ENCODE measurements at places on chromosomes 1 and 21.
A peak's percentile ranks its signal among the peaks of the same experiment; 100 is the strongest.

DNA sequence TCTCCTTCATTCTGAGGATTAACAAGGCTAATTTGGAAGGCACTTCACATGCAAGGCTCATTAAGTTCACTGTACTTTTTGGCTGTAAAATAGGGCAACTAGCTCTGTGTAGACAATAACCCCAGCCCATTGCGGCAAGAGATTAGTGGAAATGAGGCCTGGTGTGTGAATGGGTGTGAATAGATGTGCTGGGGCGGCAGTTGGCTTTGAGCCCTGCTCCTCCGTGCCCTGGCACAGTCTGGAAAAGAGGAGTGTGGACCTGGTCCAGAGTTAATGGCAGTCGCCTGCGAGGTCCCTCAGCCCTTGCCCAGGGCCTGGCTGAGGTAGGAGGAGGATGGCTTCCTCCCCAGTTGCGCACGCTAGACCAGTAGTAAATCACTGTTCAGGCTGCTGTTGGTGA is 4.8 kb downstream of the KISS1 start:
- no peaks in the 10 kb centered on the region for H3K4me1 ChIP-seq
- H3K36me3 ChIP-seq, result no peaks in the 10 kb centered on the region
- peaks cover 60% of the 10 kb centered on the region for H3K27me3 ChIP-seq

GRCh38 chr1:115718011-115718754 is 50.3 kb downstream of the CASQ2 start:
- DNase-seq, result no peak
- H3K4me1 ChIP-seq, result no peaks in the 10 kb centered on the region
- H3K27ac ChIP-seq, result no peak overlapping the region
- no peak overlapping the region for H3K4me3 ChIP-seq

GRCh38 chr1:92922356-92923035 is 38.8 kb downstream of the DIPK1A start:
- no peak overlapping the region for H3K27ac ChIP-seq
- no peaks in the 10 kb centered on the region for H3K4me1 ChIP-seq
- no peak for DNase-seq
- no peaks in the 10 kb centered on the region for H3K27me3 ChIP-seq
- no peaks in the 10 kb centered on the region for H3K36me3 ChIP-seq
- H3K4me3 ChIP-seq, result no peak overlapping the region

DNA sequence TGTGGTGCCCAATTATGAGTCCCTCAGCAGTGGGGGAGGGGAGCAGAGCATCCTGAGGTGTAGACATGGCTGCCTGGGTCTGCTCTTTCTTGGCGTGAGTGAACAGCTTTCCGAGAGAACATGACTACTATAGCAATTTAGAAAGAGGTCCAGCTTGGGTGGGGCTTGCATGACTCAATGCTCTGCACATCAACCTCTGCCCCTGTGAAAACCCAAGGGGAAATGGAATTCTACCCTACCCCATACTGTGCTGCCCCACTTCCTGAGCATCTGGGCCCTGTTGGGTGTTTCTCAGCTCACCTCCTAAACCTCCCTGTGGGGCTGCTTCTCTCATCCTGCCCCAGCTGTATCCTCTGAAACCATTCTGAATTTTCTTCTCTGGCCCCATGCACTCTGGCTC is 8.2 kb upstream of the AZIN2 start:
- H3K36me3 ChIP-seq, result no peaks in the 10 kb centered on the region
- DNase-seq, result no peak
- no peak overlapping the region for H3K4me3 ChIP-seq
- H3K4me1 ChIP-seq, result no peaks in the 10 kb centered on the region
- H3K27me3 ChIP-seq, result no peaks in the 10 kb centered on the region
- H3K27ac ChIP-seq, result no peak overlapping the region

DNA sequence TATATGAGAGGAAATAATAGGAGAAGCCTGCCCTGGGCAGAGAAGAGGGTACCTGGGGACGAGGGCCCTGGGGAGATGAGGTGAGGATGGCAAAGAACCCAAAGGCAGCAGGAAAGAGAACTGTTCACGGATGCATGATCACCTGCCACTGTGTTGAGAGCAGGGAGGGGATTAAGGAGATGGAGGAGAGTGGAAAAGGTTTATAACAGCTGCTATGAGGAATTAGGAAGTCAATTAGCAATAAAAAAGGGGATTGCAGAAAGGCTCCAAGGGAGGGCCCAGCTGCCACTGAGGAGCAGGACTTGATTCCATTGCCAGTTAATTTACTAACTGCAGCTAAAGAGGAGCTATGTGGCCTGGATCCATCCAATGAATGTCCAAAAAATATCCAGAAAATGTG is 61.1 kb downstream of the GFI1 start:
- no peaks in the 10 kb centered on the region for H3K36me3 ChIP-seq
- H3K27ac ChIP-seq, result no peak overlapping the region
- no peaks in the 10 kb centered on the region for H3K27me3 ChIP-seq
- no peak overlapping the region for H3K4me3 ChIP-seq
- DNase-seq, result no peak

DNA sequence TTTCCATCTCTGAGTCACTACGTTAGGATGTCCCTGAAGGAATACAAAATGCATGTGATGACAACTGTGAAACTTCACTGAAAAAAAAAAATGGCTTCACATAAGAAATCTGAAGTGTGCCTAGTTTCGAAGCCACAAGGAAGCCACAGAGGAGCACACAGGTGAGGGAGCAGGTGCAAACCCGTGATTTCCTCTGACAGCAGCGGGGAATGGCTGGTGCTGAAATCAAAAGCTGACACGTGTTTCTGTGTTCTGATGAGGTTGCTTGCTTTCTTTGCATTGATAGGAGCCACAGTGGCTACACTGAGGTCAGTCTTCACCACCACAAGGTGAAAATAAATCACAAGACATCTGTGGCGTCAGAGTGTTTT is 105.7 kb upstream of the TLR5 start:
- H3K27ac ChIP-seq, result peak overlapping the region; percentile 82
- H3K4me1 ChIP-seq, result peaks cover 25% of the 10 kb centered on the region
- peaks cover 14% of the 10 kb centered on the region for H3K27me3 ChIP-seq

DNA sequence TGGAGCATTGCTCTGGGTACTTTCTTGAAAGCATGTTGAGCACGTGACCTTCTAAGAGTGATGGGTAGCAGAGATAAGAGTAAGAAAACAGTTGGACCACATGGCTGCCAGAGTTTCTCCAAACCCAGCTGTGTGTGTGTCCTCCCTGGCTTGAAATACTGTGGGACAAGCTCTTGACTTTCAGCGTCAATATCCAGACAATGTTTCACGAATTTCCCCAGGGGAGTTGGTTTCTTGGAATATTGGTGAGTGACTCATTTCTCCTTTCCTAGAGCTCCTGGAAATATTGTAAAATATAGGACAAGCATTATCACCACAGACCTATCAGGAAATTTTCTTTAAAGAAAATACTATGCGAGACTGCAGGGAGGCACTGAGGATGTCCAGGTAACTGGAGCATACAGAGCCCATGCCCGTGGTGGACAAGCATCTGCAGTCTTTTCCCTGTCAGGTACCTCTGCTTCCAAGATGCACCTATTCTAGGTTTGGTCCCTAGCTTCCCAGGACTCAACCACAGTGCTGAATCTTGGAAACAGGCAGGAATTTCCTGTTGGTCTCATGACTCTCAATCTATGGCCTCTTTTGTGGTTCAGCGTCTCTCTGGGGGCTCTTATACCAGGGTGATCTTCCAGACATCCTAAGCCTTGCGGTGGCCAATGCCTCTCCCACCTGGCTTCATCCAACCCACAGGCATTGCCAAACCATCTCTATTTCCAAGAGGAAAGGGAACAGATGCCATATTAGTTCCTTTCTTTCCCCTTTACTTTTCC is 67.4 kb downstream of the KCNJ6 start:
- H3K27me3 ChIP-seq, result no peaks in the 10 kb centered on the region
- H3K4me3 ChIP-seq, result no peak overlapping the region

- H3K4me3 ChIP-seq, result no peak overlapping the region
- H3K36me3 ChIP-seq, result no peaks in the 10 kb centered on the region
- peaks cover 53% of the 10 kb centered on the region for H3K4me1 ChIP-seq
- H3K27me3 ChIP-seq, result no peaks in the 10 kb centered on the region
Observed at GRCh38 chr1:212945463-212946160, 4.7 kb upstream of the VASH2 start.

DNA sequence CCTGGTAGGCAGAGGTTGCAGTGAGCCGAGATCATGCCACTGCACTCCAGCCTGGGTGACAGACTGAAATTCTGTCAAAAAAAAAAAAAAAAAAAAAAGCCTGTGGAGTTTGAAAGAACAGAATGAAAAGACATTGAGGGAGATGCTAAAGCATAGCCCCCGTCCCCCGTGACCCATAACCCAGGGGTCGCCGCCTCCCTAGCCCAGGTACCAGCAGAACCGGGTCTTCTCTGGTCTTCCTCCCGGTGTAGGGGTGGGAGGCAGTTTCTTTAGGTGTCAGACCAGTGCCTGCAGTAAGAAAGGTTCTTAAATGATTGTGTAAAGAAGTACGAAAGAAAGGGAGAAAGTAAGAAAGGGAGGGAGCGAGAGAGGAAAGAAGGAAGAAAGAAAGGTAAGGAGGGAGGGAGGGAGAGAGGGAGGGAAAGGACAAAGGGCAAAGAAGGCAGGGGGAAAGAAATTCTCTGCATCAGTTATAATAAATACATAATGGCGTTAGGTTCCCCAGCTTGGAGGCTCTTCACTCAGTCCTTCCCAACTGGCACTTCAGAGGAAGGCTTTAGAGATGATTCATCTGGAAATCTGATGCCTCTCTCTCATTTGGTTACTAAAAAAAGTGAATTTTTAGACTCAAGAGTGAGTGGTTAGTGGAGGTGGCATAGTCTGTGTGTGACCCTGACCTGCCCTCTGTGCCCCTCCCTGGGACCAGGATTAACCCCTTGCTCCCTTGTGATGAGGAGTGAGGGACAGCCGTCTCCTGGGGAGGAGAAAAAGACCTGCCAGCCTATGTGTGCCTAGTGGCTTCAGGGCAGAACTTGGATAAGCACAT is 1.1 kb downstream of the IL24 start:
- no peak for DNase-seq
- H3K27ac ChIP-seq, result no peak overlapping the region
- H3K4me1 ChIP-seq, result no peaks in the 10 kb centered on the region

GRCh38 chr1:12618965-12619791 is 1.2 kb upstream of the DHRS3 start:
- peaks cover 13% of the 10 kb centered on the region for H3K4me1 ChIP-seq
- H3K27me3 ChIP-seq, result peaks cover 31% of the 10 kb centered on the region
- no peak overlapping the region for H3K27ac ChIP-seq
- H3K4me3 ChIP-seq, result peak overlapping the region; percentile 75

DNA sequence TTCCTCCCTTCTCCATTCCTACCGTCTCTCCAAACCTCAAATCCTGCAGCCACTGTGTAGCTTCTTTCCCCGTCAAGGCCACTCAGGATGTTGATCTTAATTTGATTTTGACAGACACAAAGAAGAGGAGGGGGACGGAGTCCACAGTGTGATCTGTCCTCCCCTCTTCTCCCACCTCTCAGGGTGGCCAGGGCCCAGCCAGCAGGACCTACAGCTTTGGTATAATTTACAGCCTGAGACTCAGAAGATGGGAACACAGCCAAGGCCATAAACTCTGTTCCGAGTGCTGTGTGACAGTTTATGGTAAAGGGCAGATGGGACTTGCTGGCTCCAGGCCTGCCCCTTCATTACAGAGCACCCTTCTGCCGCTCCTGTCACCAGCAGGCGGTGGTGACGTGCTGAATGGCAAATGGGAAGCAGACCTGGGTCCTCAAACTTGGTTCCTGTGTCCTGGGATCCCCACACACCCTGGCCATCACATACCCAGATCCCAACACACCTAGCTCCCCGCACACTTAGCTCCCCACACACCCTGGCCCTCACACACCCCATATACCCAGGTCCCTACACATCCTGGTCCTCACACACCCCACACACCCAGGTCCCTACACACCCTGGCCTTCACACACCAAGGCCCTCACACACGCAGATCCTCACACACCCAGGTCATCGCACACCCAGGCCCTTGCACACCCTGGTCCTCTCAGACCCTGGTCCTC is 71.6 kb downstream of the CD2 start:
- H3K27ac ChIP-seq, result no peak overlapping the region
- no peak overlapping the region for H3K4me3 ChIP-seq
- peaks cover 15% of the 10 kb centered on the region for H3K4me1 ChIP-seq
- no peaks in the 10 kb centered on the region for H3K36me3 ChIP-seq
- no peaks in the 10 kb centered on the region for H3K27me3 ChIP-seq
- DNase-seq, result no peak

DNA sequence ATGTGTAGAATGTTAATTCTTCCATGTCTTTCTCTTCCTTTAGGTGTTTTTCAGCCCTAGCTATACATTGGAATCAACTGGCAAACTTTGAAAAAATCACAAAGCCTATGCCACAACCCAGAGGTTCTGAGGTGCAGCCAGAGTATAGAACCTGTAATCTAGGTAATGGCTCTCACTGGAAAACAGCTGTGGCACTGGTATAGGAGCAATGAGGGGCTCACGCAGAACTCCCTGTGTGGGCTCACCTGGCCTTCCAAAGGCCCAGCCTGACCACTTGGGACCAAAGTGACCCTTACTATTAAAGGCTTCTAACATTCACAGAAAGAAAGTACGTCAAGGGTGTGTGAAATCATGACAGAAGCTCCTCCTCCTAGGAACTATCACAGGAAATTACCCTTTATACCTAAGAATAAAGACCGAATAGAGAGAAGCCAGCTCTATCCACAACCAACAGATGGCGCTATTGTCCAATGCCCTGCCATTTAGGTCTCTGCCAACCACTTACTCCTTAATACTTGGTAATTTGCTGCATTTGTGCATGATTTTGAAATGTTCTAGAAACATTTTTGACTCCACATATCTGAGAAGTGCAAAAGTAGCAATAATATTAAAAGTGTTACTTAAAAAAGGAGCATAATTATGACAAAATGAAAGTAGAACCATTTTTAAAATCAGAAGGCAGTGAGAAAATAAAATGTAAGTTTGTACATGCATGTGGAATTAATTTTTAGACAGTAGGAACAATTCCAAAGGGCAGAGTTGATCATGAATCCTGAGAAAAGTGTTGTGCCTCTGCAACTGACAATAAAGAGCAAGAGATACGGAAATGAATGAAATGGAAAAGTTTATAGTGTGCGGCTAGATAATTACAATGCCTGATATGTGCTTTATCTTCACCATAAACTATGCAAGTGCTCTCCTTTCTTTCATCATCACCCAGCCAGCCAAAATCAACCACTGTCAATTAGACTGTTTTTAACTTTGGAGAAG is 93.1 kb upstream of the HAO2 start:
- no peak overlapping the region for H3K4me3 ChIP-seq
- H3K27me3 ChIP-seq, result no peaks in the 10 kb centered on the region
- DNase-seq, result peak; percentile 35
- no peaks in the 10 kb centered on the region for H3K4me1 ChIP-seq

GRCh38 chr1:11550664-11551283 is 71.8 kb downstream of the DISP3 start:
- no peaks in the 10 kb centered on the region for H3K4me1 ChIP-seq
- DNase-seq, result peak; percentile 87
- H3K36me3 ChIP-seq, result no peaks in the 10 kb centered on the region
- no peak overlapping the region for H3K27ac ChIP-seq
- H3K4me3 ChIP-seq, result no peak overlapping the region

- 0 out of 2 replicates have a peak, but pooled peaks cover 6% of the 10 kb centered on the region for H3K4me1 ChIP-seq
- H3K4me3 ChIP-seq, result peak overlapping the region; percentile 21
- DNase-seq, result peak; percentile 61
- H3K27ac ChIP-seq, result peak overlapping the region; percentile 21
Observed at GRCh38 chr1:235888119-235888643, 21.5 kb upstream of the LYST start.

- no peak for DNase-seq
- H3K27me3 ChIP-seq, result no peaks in the 10 kb centered on the region
- no peak overlapping the region for H3K4me3 ChIP-seq
Observed at GRCh38 chr1:204307334-204307883, 52.3 kb downstream of the PLEKHA6 start.

GRCh38 chr1:192869308-192869940 is 60.6 kb downstream of the RGS2 start:
- H3K4me1 ChIP-seq, result no peaks in the 10 kb centered on the region
- no peak overlapping the region for H3K4me3 ChIP-seq
- H3K36me3 ChIP-seq, result no peaks in the 10 kb centered on the region
